ENCODE measurements at places on chromosomes 13 and 19.

DNA sequence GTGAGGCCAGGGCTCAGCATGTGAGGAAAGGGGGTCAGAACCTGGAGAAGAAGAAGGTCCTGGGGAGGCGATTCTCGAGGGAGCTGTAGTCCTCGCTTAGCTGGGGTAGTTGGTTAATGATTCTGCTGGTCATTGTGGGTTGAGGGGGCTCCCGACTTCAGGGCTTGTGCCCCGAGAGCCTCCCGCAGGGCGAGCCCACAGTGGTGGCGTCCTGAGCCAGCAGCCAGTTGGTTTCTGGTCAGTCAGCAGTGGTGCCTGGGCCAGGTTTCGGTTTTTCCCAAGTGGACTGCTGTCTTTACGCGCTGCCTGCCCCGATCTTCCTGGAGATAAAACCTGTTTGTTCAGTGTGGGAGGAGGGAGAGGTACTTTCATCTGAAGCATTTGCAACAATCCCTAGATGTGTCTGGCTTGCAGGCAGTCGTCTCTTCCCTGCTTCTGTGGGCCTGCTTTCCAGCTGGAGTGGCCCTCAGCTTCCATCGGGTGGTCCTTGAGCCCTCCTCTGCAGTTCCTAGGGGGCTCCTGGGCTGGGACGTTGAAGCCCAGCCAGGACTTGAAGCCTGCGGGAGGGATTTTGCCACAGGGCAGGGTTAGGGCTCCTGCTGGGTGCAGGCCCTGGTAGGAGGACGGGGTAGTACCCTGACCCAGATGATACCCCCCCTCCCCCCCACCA is 3.2 kb downstream of the PTBP1 start:
- DNase-seq: no peak

DNA sequence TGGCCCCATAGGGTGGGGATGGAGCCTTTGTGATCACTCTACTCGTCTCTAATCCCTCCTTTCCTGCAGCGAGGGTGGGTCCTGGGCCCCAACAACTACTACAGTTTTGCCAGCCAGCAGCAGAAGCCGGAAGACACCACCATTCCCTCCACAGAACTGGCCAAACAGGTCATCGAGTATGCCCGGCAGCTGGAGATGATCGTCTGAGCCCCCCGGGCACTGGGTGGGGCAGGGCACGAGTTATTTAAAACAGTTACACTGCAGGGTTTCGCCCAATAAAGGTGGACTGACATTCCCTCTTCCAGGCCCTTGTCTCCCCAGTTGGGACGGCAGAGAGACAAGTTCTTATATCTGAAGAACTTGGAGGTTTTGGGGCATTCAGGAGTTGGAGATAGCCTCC is 4.7 kb downstream of the GGN start:
- no peak for DNase-seq

DNA sequence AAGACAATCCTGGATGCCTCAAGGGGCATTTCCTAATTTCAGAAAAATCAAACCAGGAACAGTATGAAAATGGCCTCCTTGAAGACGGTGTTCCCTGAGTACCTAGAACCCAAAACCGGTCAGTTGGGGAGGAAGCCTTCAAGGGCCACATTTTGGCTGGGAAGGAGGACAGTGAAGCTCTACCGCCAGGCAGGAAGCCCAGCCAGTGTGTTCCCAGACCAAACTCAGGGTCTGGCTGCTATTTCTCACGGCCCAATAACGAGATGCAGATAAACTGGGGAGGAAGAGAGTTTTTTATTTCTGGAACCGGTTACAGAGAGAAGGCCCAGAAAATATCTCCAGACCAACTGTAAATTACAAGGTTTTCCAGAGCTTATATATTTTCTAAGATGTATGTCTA is 24.3 kb upstream of the CEACAM21 start:
- DNase-seq: no peak

- no peak for DNase-seq
Measured at GRCh38 chr19:42323473-42323851, 2.0 kb upstream of the MEGF8 start.

GRCh38 chr19:40033989-40034560 is 22.0 kb downstream of the ZNF780B start:
- no peak for DNase-seq

GRCh38 chr13:74554569-74555275 is 420.5 kb upstream of the KLF12 start:
- DNase-seq: no peak

GRCh38 chr13:111917086-111917485 is 149.9 kb upstream of the SOX1 start:
- no peak for DNase-seq

GRCh38 chr19:1449467-1450442 is at the start of gene APC2:
APC2 (plus strand) TSS chr19:1450121; CDS start chr19:1453002, 2,881 bp downstream.
- no peak for DNase-seq

All from activated T-helper 1 cell treated with anti-CD3 and anti-CD28 coated beads, Interleukin-2, amount 50 U/mL, for 16 hours (primary cell).